Stimulated activated CD4-positive, alpha-beta T cell treated with anti-CD3 and anti-CD28 coated beads, Interleukin-12 subunit alpha, Interleukin-12 subunit beta, amount 100 ng/mL, for 4 hours (primary cell): ENCODE measurements at places on chromosomes 7 and 10.

DNA sequence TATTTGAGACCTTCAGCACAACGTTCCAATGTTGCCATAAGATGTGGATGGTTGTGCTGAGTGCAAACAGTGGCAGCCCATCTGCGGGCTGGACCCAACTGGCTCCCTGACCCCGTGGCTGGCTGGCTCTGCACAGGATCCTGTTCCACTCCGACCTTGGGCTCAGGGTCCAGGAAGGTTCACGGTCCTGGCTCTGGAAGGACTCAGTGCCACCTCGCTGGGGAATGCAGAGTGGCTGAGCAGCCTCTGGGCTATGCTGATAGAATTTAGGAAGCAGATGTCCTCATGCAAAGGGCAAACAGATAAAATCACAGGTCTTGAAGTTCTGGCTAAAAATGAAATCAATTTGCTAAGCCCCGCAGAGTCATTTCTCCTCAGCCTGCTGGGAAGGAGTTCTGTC is 171.6 kb downstream of the PIP4K2A start:
- DNase-seq, result no peak

DNA sequence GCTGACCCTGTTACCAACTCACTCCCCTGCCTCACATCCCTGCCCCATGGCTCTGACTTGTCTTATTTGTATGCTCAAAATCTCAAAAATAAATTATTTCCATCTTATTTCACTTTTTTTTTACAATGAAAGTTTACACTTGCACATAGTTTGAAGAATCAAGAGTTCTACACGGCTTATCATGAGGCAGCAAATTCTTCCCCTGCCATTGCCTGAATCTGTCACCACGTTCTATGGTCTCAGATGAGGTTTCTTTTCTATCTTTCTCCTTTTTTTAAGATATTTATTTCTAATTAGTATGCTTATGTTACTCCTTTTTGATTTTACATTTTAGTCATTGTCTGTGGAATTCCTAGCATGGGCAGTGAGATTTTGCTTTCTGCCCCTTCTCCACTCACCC is 28.4 kb downstream of the ARHGAP22 start:
- no peak for DNase-seq

DNA sequence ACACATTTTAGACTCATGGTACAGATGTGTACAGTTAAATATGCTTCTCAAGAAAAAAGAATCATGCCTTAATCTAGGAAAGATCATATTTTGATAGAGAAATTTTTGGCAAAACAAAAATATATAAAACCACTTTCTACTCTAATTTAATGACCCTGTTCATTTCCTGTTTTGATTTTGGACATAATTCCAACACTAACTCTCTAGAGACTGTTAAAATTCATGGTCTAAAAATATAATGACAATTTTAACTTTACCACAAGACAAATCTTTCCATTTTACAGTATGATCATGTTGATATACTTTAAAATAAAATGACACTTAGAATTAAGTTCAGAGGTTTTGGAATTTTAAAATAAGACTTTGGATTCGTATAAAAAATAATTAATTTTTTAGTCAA is 45.2 kb downstream of the PRKG1 start:
- no peak for DNase-seq

- no peak for DNase-seq
These were observed 165.5 kb downstream of the FAM107B start for GRCh38 chr10:14609178-14609577.

GRCh38 chr10:102465466-102465865 is 14.1 kb upstream of the C10orf95 start:
- DNase-seq, result no peak

- DNase-seq, result no peak
These were observed 29.6 kb downstream of the ARHGAP21 start for GRCh38 chr10:24694086-24694485.

DNA sequence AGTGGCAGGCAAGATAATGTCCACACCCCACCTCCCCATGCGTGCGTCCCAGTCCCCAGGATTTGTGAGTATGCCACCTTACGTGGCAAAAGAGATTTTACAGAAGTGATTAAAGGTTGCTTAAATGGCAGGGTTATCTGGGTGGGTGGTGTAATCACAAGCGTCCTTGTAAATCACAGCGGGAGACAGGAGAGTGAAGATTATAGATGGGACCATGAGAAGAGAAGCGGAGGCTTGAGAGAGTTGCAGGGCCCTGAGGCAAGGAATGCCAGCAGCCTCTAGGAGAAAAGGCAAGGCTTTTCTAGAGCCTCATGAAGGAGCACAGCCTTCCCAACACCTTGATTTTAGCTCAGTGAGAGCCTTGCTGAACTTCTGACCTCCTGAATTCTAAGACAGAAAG is 10.2 kb downstream of the ZRANB1 start:
- DNase-seq, result no peak

- no peak for DNase-seq
These were observed 270.1 kb upstream of the TPK1 start for GRCh38 chr7:145106001-145106400.

DNA sequence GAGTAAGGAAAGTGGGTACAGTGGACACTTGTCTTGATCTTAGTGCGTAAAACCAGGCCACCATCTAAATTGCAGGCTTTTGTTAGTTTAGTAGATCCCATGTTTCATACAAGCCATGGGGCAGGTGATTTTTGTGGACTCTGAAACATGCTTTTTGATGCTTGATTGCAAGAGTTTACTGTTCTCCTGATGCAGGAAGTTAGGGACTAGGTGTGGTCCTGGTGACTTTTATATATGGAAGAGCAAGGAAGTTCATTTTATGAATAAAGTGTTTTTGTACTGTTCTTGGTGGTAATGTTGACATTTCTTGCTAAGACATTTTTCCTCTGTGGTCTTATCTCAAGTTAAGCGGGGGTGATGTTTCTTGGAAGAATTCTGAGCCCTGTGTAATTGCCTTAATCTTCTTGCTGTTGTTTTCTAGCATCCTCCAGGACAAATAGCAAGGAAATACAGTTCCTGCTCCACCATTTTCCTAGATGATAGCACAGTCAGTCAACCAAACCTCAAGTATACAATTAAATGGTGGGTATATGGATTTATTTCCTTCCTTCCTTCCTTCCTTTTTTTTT is 89.0 kb upstream of the GJD4 start:
- DNase-seq, result no peak

DNA sequence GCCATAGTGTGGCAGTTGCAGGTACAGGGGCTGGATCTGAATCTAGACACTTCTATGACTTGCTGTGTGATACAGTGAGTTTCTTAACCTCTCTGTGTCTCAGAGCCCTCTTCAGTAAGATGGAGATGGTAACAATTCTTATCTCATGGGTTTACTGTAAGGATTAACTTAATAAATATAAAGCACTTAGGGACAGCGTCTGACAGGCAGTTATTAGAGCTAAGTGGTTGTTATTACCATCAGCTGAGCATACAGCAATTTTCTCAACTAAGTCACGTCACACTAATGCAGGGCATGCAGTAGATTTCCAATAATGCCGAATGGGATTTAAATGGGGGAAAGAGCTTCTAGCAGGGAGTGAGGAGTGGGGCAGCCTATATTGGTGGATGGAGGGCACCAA is 162.6 kb downstream of the SH2D4B start:
- DNase-seq, result no peak

DNA sequence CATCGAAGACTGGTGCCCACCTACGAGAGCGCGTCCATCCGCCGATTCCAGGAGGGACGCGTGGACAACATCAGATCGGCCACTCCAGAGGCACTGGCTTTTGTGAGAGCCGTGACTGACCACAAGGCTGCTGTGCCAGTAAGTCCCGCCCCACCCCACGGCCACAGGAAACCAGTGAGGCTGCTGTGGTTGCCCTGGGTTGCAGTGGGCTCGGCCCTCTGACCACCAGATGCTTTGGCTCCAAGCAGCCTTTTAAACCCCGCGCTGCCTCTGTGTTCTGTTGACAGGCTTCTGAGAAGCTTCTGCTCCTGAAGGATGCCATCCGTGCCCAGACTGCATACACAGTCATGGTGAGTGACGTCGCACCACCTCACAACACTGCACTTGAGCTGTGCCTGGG is 24.4 kb upstream of the C10orf53 start:
- DNase-seq, result no peak

- DNase-seq, result no peak
These were observed 64.4 kb downstream of the ENO4 start for GRCh38 chr10:116913695-116914094.

- DNase-seq, result no peak
These were observed 48.5 kb downstream of the CALD1 start for GRCh38 chr7:134827889-134828288.

- DNase-seq, result no peak
These were observed 30.4 kb downstream of the ELAPOR2 start for GRCh38 chr7:87029078-87029477.

GRCh38 chr7:144118341-144118740 is 4.6 kb upstream of the OR2A14 start:
- no peak for DNase-seq

DNA sequence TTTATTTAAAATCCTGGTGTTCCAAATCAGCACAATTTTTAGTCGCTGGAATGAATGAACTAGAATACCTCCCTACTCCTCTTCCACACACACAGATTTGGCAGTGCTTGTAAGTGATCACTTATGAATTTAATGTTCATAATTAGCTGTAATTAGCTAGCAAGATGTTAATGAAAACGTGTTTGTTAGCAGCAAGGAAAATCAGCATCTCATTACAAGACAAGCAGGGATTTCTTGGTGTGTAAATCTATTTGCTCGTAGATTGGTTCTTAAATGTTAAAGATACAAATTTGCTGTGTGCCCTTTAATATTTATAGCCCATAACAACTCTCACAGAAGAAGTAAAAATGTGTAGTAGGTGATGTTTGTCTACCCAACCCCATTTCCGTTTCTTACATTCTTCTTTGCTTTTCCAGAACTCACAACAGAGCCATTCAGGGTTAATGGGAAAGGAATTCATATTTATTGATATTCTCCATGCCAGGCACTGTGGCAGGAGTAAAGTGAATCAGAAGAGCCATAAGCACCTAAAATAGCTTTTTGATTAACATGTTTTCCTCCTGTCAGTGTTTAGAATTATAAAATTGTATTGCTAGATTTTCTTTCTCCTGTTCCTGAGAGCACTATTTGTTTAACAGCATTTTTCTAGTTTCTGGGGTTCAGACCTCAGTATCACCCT is 49.6 kb downstream of the SEMA3C start:
- no peak for DNase-seq

DNA sequence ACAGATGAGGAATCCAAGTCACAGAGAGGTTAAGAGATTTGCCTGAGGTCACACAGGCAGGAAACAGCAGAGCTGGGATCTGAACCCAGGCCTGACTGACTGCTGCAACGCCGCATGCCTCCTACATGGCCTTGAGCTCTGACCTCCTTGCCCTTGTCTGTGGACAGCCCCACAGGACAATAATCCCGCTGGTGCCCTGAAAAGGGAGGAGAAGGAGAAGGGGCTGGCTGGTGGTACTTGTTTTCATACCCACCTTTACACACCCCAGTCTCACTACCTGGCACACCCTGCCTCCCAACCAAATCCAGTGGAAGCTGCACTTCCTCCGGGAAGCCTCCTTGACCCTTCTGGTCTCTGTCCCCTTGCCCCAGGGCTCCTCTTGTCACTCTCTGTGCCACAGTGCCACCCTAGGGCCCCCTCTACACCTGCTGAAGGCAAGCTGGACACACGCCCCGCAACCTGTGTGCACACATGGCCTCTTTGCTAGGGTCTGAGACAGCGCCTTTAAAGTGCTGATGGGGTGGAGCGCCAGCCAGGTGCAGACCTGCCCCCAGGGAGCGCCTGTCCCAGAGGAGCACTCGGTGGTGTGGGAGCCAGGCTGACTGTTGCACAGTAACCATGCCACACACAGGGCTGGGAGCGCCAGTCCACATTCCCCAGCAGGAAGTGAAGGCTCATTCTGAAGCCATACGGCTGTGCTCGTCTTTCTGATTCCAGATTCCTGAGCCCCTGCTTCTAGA is 38.6 kb downstream of the ZCCHC24 start:
- no peak for DNase-seq

GRCh38 chr10:101766306-101766705 is 9.6 kb downstream of the FGF8 start:
- DNase-seq, result no peak

DNA sequence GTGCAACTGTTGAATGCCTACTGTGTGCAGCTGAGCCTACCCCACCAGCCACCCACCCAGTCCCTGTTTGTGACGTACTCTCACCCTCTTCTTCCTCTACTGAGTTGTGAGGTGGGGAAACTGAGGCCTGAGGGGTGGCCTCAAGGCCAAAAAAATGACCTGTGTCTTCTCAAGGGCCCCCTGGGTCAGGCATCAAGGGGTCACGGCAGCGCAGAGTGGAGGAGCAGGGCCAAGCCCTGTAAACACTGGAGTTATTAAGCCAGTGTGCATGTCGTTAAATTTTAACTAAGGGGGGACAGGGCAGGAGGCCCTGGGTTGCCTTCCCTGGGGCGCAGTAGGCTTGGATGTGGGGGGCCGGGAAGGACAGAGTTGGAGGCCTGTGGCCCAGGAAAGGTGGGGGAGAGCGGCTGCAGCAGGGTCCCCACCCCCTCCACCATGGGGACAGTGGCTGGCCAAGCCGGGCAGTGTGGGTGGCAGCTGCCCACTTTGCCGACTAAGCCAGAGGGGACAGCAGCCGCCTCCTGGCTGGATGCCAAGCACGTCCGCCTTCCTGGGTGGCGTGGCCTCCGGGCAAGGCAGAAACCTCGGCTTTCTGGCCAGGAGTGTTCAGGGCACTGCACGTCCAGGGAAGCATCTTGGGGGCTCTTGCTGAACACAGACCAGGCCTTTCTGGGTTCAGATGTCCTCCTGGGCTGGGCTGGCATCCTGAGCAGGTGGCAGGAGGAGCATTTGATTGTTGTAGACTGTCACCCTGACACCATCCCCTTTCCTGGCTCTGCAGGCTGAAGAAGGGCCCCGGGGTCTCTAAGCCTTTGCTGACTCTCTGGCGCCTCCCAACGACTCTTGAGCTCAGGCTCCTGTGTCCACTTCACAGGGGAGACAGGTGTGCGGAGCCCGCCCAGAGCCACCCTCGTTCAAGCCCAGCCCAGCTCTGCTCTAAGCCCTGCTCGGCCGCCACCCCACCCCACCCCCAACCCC is 1.9 kb downstream of the SLC29A4 start:
- DNase-seq, result no peak

GRCh38 chr7:47482013-47482875 is 99.7 kb downstream of the TNS3 start:
- DNase-seq, result no peak

- DNase-seq, result no peak
These were observed 127.7 kb upstream of the NOBOX start for GRCh38 chr7:144531181-144531580.

GRCh38 chr10:17077346-17077781 is 52.2 kb downstream of the CUBN start:
- no peak for DNase-seq

GRCh38 chr7:25619381-25619780 is 391.1 kb upstream of the NPVF start:
- no peak for DNase-seq

GRCh38 chr7:142790555-142790954 is 19.8 kb downstream of the PRSS2 start:
- DNase-seq, result no peak
